ENCODE measurements at places on chromosomes 4 and X.

DNA sequence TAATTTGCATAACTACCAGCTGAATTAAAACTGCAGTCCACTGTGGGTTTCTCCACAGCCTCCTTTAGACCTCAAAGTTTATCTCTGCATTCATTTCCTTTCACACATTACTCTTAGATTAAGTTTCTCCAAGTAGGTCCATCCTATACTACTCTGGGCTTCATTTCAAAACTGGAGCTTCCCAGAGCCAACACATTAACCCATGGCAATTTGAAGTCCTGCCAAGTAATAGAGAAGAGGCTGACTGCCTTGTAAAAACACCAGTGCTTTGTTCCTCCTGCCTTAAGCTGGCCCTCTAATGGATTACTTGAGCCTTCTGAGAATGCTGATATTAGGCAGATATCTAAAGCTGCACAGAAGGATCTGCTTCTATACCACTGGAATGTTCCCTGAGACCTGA is 997.2 kb upstream of the SLIT2 start:
- DNase-seq = no peak

GRCh38 chrX:106862972-106863688 is 40.0 kb downstream of the RIPPLY1 start:
- peak; percentile 16 for DNase-seq

DNA sequence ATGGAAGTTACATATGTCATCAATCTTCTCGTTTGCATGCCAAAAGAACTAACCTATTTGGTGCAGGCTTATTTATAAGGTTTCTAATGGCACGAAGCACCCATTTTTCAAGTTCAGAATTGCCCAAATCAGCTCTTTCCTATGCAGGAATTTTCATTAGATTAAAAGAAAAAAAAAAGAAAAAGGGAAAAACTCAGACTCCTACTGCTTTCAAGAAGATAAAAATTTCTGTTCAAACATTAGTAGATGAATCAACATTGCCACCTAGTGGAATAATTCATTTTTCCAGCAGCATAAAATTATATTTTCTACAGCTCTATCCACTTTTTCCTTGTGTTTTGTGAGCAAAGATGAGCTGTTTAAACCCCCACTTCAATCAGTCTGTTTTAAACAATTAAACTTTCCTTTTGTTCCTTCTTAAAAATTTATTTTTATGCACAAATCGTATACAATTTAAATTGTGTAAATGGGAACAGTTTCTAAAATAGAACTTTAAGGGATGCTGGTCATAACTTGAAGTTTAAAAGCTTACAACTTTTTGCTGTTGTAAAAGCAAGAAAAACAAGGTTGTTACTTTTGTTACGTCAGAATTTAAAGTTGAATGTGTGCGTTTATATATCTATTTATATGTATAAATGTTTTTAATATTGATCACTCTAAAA is 309.9 kb downstream of the ARAP2 start:
- DNase-seq = peak; percentile 24

DNA sequence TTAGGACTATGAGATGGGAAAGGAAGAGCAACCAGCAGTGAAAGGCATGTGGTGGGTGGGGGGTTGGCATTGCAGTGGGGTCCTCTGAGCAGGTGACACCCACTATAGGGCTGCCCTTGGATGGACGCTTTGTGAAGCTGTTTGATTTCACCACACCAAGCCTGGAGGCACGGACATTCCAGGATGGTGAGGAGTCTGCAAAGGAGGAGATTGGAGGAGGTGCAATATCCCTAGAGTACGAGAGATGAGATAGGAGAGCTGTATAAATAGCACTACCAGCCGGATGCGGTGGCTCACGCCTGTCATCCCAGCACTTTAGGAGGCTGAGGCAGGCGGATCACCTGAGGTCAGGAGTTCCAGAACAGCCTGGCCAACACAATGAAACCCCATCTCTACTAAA is 42.3 kb downstream of the SHOX start:
- DNase-seq = no peak

GRCh38 chrX:102345916-102346315 is 93.9 kb downstream of the NXF2B start:
- peak; percentile 25 for DNase-seq

- no peak for DNase-seq
Measured at GRCh38 chr4:7187168-7187535, 5.2 kb upstream of the SORCS2 start.

GRCh38 chr4:169253113-169253671 is 17.6 kb downstream of the SH3RF1 start:
- no peak for DNase-seq

DNA sequence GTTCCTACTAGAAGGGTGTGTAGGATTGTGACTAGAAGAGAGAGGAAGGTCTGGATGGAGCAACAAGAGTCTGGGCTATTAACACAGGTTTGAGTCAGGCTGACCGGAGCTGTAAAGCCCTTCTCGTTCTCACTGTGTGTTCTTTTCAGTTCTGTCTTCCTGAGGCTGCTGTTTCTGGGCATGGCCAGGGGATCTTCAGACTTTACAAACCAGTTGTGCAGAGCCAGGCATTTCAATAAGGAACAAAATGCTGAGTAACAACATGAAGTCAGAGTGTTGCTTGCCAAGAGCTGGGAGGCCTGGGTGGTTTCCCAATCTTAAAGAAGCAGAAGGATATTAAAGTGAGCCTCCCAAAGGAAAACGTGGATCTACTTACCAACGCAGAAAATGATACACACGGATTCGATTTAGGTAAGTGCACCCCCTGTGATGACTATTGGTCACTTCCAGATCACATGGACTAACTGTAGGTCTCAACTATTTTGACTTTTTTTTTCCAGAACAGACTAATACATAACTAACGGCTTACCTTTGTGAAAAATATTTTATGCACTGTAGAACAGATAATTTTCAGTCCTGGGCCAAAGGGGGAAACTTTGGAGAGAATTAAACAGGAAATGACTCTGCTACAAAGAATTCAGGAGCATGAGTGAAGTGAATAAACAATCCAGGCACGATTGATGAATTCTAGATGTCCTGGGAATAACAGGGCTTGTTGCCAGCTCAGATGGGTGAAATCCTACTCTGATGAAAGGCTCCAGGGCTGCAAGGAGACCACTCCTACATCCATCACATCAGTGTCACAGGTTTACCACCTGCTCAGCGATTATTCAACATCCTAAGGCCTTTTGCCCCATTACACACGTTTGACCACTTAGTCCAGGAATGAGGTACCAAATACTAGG is 94.5 kb downstream of the ANXA3 start:
- DNase-seq = peak; percentile 58

DNA sequence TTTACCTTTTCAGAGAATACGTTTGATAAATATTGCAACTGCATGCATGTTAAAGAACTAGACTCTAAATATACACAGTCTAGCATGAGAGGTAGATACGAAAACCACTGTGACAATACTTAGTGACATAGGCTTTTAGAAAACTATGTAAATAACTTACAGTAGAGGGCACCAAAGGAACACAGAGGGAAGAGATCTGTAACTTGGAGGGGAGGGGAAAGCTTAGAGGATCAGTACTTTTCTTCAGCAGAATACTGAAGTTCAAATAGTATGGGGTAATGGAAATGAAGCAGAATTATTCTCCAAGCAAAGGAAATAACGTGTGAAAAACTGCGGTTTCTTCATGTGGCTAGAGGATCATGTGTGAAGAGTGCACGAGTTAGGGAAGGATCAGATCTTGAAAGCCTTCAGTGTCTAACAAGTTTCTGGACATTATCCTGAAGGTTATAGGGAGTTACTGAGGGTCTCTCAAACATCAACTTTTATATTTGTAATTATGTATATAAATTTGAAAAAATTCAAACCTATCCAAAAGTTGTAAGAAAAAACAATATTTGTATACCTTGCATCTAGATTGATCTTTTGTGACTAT is 264.3 kb downstream of the NPFFR2 start:
- peak; percentile 44 for DNase-seq

DNA sequence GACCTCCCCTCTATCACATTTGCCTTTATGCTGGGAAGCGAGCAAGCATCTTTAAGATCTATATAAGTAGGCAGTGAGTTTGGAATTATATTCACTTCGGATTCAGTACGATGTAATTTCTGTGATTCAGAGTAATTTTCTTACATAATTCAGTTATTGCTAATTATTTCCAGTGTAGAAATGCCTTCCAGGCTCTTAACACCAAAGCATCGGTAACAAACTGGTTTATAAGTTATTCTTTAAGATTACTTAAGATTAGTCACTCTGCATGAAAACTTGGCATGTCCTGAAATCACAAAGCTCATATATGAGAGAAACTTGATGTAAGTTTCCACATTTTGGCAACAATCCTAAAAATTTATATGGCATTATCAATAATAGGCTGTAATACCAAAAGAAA is 120.8 kb downstream of the ADAMTS3 start:
- DNase-seq = no peak

DNA sequence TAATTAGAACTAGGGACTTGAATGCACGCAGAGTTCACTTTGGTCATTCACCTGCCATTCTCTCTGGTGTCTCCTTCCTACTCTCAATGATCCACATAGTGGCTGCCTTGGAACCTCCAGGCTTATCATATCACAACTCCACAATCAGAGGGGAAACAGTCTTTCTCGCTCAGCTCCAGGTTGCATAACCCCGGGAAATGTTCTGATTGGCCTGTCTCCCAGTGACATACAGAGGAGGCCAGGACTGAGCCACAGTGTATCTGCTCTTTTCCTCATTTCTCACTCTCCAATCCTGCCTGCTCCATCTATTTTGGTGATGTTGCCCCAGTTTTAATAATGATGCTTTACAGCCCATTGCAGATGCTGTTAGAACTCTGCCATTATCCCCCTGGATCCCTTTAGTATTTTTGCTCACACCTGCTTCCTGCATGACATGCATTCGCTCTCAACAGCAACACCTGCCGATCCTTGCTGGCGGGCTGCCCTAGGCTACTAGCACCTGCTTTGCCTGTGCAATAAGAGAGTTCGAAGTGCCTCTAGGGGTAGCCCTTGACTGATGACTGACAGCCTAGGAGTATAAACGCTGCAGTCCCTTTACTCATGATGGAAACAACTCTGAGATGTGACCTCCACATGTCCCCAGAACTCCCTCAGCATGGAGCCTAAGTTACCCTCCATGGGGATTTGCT is 211.3 kb upstream of the RPS6KA3 start:
- DNase-seq = peak; percentile 81

GRCh38 chr4:23973308-23973855 is 83.5 kb upstream of the PPARGC1A start:
- DNase-seq = no peak

DNA sequence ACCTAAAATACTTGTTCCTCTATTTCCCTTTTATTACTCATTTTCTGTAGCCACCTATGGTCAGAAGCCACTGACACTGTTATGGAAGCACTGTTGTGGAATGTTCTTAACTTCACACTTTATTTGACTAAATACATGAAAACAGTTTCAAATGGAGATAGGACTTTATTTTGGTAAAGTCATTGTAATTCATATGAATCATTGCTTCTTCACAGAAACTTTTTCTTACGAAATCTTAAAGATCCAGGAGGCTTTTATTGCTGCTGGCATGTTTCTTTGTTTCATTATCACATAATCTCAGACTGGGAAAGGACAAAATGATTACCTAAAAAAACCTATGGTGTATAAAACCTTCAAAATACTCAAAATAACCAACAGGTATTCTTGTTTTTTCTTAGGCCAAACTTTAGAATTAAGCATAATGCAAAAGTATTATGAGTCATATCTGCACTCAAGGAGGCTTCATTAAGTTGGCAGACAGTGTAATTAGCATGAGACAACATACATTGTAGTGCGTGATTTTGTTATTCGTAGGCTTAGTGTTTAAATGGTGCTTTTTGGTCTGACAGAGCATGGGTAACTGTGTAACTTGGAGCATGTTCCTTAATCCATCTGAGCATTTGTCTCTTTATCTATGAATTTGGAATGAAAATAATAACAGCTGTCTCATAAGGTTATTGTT is 58.0 kb downstream of the SH3BGRL start:
- no peak for DNase-seq

GRCh38 chr4:5127556-5127955 is 76.3 kb downstream of the STK32B start:
- DNase-seq = no peak

GRCh38 chr4:72557021-72557420 is 12.0 kb downstream of the ADAMTS3 start:
- no peak for DNase-seq

- DNase-seq = peak; percentile 47
Measured at GRCh38 chr4:64158648-64159326, 250.5 kb downstream of the TECRL start.

GRCh38 chr4:126779436-126780166 is 853.2 kb upstream of the INTU start:
- no peak for DNase-seq

- no peak for DNase-seq
Measured at GRCh38 chr4:38449506-38450174, 214.4 kb upstream of the KLF3 start.

GRCh38 chr4:182628544-182628943 is 288.6 kb downstream of the DCTD start:
- DNase-seq = no peak

- no peak for DNase-seq
Measured at GRCh38 chr4:6097581-6097980, 79.3 kb upstream of the C4orf50 start.

GRCh38 chrX:13664020-13664419 is 11.1 kb downstream of the TCEANC start:
- no peak for DNase-seq

GRCh38 chrX:73457306-73457705 is 10.5 kb downstream of the CDX4 start:
- no peak for DNase-seq

GRCh38 chrX:12372111-12372510 is 233.8 kb downstream of the FRMPD4 start:
- DNase-seq = no peak
